ENCODE measurements at places on chromosomes 13 and 19.

- DNase-seq = no peak
These were observed 898.3 kb upstream of the PCDH9 start for GRCh38 chr13:68128297-68128915.

DNA sequence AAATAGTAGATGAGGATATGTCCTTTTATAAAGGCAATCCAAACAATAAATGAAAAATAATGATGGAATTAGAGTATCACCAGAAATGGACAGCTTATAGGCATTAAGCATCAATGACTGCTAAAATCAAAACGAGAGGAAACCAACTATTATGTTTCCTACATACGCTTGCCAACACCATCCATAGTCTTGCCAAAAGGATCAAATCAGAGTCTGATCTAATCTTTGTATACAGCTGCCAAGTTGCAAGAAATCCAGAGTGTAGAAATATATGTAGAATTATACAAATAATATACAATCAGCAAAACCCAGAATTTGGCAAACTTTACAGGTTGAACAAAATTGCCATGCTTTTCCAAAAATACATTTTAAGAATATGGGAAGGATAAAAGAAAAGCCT is 1661.6 kb downstream of the SLITRK1 start:
- no peak for DNase-seq

- no peak for DNase-seq
These were observed 223.5 kb upstream of the SLC10A2 start for GRCh38 chr13:103289681-103290080.

- DNase-seq = no peak
These were observed 2.8 kb downstream of the HIPK4 start for GRCh38 chr19:40387155-40387554.

DNA sequence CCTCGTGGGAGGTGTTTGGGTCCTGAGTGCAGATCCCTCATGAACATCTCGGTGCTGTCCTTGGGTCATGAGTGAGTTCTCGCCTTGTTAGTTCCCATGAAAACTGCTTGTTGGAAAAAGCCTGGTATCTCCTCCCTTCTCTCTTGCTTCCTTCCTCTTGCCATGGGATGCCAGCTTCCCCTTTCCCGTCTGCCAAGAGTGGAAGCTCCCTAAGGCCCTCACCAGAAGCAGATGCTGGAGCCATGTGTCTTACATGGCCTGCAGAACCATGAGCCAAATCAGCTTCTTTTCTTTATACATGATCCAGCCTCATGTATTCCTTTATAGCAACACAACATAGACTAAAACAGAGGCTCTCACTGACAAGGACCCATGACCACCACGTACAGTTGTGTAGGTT is 8.2 kb downstream of the ADGRE2 start:
- no peak for DNase-seq

DNA sequence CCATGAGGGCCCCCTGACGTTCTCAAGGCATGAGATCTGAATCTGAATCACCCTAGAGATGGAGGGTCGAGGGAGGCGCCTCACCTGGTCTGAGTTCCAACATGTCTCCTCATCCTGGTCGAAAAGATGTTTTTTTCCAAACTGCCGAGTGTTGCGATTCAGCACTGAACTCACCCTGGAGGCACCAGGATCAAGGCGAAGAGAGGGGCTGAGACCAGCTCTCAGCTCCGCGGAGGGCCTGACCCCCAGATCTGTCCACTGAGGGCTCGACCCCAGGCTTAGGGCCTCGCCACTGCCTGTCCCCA is 555 bp downstream of the NR2C2AP start:
- no peak for DNase-seq

DNA sequence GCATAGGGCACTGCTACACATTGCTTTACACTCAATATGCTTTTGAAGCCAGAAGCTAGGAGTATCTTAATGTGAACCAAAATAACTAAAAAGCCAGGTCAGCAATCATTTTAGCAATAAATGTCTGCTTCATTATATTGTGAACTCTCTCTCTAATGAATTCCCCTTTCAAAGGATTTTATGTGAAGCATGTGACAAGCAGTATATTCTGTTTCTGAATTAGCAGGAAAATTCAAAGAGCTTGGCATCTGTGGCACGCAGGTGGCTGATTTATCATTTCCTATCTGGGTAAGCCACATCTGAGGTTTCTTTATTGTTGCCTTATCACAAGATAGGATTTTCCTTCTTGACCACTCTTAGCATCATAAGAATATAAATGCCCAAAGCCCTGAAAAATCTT is 56.8 kb upstream of the KLF12 start:
- DNase-seq = no peak

DNA sequence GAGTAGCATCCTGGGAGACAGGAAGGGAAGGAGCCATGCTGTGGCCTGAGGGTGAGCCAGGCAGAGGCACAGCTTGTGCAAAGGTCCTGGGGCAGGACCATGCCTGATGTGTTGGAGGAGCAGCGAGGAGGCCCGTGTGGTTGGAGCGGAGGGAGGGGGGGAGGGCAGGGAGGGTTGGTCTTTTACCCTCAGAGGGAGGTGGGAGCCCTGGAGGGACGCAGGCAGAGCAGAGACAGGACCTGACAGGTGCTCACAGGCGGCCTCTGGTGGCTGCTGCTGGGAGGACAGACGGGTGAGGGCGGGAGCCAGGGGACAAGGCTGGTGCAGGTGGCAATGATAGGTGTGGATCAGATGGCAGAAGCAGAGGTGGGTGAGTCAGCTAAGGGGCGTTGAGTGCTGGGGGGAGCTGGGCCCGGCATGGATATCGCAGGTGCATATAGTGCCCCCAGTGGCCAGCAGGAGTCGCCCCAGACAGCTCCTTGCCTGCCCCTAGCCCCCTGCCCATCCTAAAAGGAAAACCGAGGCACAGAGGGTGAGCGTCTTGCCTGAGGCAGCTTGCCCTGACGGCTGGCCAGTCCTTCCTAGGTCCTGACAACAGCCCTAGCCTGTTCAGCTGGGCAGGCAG is 9.8 kb upstream of the GNA15 start:
- peak; percentile 82 for DNase-seq

DNA sequence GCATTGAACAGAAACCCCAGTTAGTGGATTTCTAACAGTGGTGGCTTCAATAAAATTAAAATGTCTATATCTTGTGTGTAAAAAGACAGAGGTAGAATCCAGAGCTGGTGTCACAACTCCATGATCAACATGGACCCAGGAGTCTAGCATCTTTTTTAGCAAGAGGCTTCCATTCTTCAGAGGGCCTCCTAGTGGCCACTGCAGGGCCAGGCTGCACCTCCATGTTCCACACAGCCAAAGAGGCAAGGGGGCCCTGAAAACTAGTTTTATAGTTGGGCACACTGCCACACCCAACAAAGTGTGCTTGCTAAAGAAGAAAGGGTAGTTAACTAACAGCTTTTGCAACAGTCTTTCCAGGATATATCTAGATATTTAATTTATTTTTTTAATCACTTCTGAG is 12.9 kb downstream of the N4BP2L1 start:
- DNase-seq = no peak

- DNase-seq = no peak
These were observed 4.0 kb downstream of the RASL11A start for GRCh38 chr13:27274631-27275030.

DNA sequence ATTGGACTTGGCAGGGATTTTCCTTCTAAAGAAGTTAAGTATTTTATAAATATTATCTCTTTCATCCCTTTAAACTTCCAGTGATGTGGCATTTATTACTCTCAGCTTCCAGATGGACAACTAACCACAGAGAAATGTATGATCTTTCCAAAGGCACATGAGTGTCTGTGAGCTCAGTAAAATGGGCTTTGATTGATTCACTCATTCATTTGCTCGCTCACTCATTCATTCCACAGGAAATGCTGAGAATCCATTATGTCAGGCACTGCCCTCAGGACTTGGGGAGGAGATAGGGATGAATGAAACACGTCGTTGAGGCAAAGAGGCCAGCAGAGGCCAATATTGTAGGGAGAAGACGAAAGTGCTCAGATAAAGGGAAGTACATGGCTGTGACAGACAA is 359.3 kb downstream of the EFNB2 start:
- DNase-seq = no peak

- DNase-seq = no peak
These were observed 178.3 kb downstream of the STK24 start for GRCh38 chr13:98398581-98398980.

All from stimulated activated CD4-positive, alpha-beta T cell treated with anti-CD3 and anti-CD28 coated beads, Interleukin-12 subunit alpha, Interleukin-12 subunit beta, amount 100 ng/mL, for 24 hours (primary cell).